D721Med (cell line): ENCODE measurements at places on chromosomes 3 and 15.

DNA sequence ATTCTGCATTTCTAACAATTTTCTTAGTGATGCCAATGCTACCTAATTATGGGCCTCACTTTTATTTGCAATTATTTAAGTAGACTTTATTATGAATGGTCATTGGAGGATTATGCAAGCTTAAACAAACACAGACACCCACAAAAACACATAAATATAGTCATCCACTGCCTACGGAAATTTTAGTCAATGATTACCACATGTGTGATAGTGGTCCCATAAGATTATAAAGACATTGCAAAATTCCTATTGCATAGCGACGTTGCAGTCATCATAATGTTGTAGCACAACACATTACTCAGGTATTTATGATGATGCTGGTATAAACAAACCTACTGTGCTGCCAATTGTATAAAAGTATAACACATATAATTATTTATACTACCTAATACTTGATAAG lies 247.8 kb upstream of the ALCAM start:
- DNase-seq, result no peak

GRCh38 chr15:96349034-96349856 lies 18.7 kb downstream of the NR2F2 start:
- no peak for DNase-seq

DNA sequence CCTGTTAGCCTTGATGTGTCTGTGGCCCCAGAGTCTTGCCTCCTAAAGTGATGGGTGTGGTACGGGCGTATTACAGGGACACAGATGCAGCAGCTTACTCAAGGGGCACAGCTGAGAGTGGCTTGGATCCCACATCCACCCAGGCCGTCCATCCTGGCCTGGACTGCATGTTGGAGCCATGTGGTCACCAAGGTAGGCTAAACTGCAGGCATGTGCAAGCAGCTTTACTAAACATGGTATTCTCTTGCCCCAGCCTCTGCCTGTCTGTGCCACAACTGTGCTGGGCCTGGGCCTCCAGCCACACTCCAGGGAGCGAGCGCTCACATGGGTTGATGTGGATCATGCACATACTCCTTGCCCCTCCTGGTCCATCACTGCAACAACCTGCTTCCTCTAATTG lies 6.1 kb upstream of the GPR62 start:
- no peak for DNase-seq

DNA sequence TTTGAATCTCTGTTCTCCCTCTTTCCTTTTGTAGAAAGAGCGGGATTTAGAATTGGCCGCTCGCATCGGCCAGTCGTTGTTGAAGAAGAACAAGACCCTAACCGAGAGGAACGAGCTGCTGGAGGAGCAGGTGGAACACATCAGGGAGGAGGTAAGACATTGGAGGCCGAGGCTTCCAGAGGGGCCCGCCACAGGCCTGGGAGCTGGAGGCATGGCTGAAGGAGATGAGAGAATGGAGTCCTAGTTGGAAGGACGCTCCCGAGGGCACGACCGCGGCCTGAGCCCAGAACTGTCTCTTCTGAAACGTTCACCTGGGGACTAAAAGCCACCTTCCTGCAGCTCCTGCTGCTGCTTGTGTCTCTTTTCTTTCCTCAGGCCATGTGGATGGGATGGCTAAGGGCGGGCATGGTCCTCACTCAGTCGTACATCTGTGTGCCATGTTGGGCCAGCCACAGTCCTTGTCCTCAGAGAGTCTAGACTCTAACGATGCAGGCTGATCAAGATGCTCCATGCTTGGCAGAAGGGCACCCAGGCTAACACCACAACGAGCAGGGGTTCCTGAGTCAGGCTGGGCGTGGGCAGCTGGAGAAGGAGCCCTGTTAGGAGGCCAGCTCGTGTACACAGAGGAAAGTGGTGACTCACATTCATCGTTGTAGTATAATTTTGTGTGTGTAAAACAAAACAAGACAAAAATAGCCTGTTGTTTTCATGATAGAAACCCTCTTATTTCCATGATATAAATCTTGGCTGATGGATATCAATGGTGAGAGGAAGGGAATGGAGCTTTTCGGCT lies 81.1 kb downstream of the CCK start:
- DNase-seq, result no peak

- no peak for DNase-seq
Measured at GRCh38 chr15:92294759-92295158, 98.9 kb upstream of the ST8SIA2 start.
